Testis (tissue), 5 donors: ENCODE measurements at places on chromosomes 6 and 20.

DNA sequence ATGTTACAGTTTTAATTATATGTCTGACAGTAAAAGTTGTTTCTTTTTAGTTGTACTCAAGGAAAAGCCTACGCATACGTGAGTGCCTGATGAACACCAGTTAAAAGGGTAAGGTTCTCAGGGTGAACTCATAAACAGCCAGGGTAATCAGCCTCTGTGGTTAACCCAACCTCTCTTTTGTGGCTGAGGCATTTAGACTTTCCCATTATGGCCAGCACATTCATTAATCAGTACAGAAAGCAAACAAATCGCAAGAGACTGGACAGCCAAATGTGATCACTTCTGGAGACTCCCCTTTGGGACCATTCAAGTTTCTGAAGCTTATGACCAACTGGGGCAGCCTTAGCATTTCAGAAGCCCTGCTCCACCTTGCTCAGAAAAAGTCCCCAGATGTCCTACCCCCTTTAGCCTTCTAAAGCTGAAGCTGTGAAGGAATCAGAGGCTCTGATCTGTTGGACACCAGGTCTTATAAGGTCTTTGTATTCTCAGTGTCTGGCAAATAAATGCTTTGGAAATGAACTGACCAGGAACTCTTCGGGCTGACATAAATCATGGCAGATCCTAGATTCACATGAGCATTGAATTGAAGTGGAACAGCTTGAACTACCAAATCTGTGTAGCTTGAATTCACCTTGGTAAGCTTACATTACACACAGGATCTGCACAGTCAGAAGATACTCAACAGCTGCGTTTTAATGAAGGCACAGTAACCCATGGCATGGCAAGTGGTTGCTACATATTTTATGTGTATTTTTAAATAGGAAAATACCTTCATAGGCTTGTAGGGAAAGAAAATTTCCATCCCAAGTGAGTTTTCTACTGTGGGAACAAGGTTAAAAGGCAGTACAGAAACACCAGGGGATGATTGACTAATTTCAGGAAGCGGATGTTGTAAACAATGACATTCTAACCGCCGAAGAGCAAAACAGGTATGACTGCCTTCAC, 18.7 kb downstream of the IL20RA start:
- no peak for DNase-seq

GRCh38 chr20:33981347-33981746, 12.4 kb upstream of the RALY start:
- DNase-seq, result no peak

DNA sequence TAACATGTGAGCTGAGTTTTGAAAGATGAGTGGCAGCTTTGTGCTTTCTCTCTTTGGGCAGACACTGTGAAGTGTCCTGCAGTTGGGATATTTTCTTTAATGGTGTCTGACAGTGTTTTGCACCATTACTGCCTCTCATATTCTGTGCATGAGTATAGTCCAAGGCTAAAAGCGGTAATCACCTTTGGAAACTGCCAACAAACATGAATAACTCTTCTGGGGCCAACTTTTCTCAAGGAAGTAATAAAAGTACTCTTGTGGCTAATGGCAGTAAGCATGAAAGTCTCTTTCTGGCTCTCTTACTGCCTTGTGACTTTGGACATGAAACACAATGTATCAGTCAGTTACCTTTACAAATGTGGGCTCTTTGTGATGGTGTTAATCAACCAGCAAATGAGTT, 91.7 kb upstream of the SOX4 start:
- DNase-seq, result no peak

- DNase-seq, result no peak
Observed at GRCh38 chr6:32912951-32913350, 27.9 kb downstream of the HLA-DMB start.

- no peak for DNase-seq
Observed at GRCh38 chr6:118952683-118953082, 17.7 kb upstream of the MCM9 start.

GRCh38 chr6:89314692-89315091, 407 bp downstream of the GABRR2 start:
- DNase-seq, result no peak

DNA sequence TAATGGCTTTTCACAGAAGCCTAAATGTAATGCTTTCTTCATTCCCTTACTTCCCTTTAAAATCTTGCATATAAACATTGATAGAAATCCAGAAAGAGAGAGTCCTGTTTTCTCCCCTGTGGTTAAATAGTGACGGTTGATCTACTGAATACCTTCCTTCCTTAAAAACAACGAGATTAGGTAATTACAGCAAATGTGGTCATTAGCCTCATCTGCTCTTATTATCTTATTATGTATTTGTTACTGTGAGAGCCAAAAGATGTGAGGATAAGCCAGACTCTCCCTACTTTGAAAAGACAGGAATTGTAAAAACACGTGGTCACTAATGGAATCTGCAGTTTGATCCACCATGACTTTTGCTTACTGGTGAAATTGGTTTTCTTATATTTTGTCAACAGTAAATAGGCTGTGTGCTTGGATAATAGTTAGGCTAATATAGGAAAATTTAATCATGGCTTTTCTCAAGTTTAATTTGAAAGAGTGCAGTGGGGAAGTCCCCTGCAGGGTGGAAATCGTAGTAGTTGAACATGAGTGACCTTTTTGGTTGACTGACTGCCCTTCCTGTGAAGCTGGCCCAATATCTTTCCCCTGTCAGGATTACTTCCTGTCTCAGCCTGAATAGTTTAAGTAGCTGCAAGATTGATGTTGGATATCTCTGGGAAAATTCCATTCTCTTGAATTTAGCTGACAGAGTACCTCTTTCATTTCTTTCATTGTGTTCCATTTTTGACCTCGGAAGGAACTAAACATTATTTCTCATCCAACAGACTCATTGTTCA, 62.8 kb downstream of the JARID2 start:
- no peak for DNase-seq

GRCh38 chr6:18183766-18184165, 28.5 kb downstream of the KDM1B start:
- no peak for DNase-seq

- no peak for DNase-seq
Observed at GRCh38 chr6:80156221-80156620, 49.8 kb downstream of the BCKDHB start.

- no peak for DNase-seq
Observed at GRCh38 chr6:34350137-34350933, 42.1 kb downstream of the NUDT3 start.

- no peak for DNase-seq
Observed at GRCh38 chr6:39891976-39892375, 42.3 kb downstream of the MOCS1 start.

- no peak for DNase-seq
Observed at GRCh38 chr6:29617782-29618554, 15.0 kb downstream of the GABBR1 start.

GRCh38 chr6:100617633-100618350, 153.1 kb upstream of the SIM1 start:
- no peak for DNase-seq

GRCh38 chr20:44392776-44393607, 37.5 kb downstream of the HNF4A start:
- peak; percentile 43 for DNase-seq

GRCh38 chr6:66230591-66230990, 523.6 kb upstream of the EYS start:
- no peak for DNase-seq

DNA sequence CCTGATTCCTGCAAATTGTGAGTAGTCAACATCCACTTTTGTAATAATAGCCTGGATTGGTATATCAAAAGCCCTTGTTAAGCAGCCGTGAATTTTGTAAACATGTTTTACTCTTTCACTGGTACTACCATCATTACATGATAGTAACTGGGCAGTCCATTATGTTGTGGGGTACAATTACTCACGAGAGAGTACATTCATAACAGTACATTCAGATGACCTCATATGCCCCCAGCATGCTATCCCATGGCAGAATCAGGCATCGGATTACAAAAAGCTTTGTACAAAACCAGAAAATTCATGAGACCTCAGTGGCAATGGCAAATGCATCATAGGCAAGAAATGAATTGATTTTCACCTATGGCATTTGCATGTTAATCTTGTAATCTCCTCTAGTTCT, 166.2 kb downstream of the EPM2A start:
- no peak for DNase-seq

DNA sequence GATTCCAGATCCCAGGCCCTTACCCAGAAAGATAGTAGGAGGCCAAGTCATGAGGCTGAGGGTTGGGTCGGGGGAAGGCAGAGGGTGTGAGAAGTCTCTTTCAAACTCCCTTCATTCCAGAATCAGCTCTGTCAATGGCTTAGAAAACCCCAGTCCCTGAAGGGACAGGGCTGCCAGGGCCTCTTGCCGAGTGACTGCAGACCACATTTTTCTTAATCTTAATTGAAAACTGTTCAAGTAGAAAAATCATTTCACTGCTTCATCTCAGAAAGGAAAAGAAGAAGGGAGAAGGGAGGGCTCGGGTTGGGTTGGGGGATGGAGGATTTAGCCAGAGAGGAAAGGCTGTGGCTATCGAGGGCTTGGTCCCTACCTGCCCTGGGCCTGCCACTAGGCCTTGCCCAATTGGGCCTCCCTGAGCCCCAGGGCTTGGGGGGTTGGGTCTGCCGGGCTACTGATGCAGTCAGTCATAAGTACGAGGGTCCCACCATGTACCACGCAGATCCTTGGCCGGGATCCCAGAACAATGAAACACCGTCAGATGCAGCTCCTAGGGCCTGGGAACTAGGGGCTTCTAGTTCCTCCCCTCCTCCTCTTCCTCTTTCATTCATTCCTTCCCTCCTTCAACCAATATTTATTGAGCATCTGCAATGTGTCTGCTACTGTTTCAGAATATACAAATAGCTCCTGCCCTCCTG, 44.0 kb upstream of the CTNNBL1 start:
- DNase-seq, result no peak

- no peak for DNase-seq
Observed at GRCh38 chr20:38450412-38450975, 15.4 kb upstream of the SNHG17 start.

DNA sequence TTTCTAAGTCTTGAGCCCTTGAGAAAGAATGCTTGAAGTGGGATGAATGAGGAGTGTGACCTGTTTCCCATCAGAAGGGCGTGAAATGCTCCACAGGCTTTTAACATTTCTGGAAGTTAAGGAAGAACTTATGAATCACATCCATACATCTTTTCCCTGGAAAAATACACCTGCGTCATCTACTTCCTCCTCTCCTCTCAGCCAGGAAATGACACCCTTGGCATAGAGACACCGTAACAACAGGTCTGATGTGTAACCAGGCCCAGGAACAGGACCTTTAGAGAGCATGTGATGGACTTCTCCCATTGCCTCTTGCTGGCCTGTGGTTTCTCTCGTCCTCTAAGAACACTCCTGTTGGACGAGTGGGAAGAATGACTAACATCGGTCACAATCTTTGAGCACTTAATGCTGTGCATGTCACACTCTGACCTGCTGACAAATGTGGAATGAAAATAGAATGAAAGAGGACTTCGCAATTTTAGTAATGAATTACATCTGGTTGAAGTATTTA, 28.5 kb upstream of the CITED2 start:
- no peak for DNase-seq

GRCh38 chr6:45222380-45222779, 105.8 kb upstream of the RUNX2 start:
- no peak for DNase-seq
